ENCODE measurements at places on chromosomes 7 and 10.

DNA sequence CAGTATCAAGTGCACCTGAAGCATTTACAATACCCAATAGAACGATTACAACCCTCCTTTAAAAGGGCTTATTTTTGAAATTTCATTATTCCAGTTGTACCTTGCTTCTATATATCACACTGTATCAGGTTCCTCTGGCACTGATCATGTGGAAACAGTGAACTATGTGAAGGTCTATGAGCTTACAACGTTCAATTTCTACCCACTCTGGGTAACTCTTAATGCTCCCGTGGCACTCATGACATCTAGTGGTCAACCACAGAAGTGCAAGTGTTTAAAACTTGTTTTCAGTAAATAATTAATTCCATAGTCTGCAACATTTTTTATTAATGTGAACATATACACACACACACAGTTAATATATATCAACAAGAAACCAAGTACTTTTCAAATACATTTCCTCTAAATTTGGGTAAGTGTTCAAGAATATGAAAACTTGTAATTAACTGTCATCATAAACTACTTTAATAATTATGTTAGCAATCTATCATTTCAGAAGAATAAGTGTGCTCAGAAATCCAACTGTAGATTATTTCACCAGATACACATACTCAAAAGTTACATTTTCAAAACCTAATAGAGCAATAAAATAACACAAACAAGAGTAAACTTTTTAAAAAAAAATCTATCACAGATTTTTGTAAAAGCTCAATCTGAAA, 61.0 kb downstream of the MPP7 start:
- DNase-seq = no peak

DNA sequence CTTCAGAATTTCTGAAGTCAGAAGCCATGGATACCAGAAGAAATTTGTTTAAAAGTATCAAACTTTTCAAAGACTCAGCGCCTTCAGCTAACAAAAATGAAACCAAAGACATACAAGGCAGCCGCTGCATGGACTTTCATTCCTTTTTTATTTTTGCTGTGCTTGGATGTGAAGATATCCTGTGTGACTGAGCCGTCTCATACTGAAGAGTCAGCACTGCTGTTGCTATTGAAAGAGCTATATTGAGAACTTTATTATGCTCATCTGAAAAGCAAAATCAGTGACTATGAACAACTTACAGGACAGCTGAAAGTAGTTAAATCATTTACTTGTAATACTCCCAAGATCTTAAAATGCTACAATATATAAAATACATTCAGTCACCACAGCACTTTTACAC, 809.2 kb downstream of the NXPH1 start:
- DNase-seq = no peak

DNA sequence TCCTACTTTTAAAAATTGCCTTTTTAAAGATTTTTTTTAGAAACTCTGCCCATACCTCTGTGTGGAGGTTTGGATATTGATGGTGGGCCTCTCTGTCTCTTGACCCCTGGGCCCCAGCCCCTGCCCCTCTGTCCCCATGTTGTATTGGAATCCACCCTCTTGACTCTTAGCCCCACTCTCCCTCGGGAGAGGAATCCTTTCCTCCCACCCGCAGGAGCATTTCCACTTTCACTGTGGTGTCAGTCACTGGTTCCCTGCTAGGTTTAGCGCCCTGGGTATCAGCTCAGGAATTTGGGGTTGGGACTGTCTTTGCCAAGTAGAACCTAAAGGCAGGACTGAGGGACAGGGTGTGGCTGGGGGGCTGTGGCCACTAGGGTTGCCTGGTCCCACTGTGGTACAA, 10.1 kb downstream of the PFKFB3 start:
- no peak for DNase-seq

DNA sequence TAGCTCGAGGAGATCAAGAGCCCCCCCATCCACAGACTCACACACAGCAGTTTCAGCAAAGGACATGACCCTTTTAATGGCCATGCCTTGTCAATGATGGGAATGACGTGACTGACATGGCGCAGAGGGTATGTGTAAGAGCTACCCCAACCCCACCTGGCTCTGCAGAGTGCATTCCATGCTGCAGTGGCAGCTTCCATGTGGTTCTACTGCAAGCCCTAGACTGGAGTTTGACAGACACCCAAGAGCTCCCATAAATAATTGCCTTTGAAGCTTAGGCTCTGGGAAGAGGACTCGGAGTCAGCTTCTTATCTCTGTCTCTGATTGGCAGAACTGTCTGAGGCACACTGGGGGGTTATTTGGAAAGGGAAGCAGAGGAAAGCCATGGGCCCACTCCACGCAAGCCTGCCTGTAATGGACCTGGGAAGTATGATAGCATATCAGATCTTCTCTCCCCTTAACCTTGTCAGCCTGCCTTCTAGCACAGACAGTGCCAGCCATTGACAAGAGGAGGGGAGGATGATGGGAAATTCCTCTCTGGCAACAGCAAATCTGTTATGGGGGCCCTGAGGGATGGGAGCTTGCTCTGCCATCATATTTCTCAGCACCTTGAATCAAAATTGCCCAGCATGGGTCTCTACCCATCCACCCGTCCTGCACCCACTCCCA, 478.5 kb upstream of the PODXL start:
- no peak for DNase-seq

DNA sequence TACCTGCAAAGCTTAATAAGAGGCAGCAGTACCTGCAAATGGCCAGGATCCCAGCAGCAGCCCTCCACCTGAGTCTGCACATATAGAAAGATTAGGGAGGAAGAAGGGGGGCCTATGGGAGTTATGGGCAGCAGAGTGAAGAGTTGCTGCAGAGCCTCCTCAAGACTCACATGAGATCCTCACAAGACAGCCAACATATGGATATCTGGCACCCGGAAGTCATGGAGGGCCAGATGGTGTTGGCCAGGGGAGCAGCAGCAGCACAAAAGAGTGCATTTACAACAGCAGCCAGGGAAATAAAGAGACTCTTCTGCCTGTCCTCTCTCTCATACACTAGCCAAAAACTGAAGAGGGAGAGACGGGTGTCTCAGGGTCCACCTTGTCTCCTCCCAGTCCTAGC, 4.0 kb upstream of the TAS2R40 start:
- no peak for DNase-seq

- DNase-seq = no peak
Measured at GRCh38 chr10:95346715-95347401, 56.1 kb upstream of the PDLIM1 start.

DNA sequence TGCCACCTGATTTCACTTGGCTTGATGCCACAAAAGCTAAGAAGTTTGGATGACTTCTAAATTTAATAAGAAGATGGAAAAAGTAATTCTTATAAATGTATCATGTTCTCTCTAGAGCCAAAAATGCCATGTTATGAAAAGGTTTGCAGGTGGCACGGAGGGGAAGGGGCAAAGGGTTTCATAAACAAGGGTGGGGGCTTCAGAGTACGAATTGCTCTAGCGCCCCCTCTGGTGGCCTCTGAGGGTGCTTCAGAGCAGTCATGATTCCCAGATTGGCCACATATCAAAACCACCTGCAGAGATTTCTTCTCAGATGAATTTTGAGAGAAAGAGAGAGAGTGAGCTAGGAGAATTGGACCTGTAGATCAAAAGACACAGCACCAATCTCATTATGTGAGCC, 208.6 kb upstream of the YAE1 start:
- no peak for DNase-seq

- peak; percentile 81 for DNase-seq
Measured at GRCh38 chr7:1455241-1455939, 3.9 kb downstream of the MICALL2 start.

DNA sequence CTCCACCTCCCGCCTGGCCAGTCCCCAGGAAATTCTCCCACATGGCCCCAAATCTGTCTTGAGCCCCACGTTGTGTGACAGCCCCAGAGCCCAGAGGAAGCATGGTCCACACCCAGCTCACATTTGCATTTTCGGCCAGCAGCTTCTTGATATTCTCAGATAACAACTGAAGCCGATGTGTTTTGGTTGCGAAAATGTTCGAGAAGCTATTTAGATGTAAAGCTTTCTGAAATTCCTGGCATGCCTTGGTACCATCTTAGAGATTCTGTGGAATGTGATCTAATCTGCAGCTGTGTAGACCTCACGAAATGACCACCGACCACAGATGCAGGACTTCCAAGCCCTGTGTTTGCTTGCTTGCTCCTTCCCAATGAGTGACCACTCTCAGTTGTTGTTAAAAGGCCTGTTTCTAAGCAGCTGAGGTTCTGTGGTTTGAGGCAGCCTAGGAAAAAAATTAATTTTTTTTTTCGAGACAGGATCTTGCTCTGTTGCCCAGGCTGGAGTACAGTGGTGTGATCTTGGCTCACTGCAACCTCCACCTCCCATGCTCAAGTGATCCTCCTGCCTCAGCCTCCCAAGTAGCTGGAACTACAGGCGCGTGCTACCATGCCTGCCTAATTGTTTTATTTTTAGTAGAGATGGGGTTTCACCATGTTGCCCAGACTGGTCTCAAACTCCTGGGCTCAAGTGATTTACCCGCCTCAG, 8.8 kb downstream of the SLC4A2 start:
- DNase-seq = no peak

GRCh38 chr7:149569025-149569725, 71.6 kb upstream of the ZNF746 start:
- DNase-seq = no peak

- no peak for DNase-seq
Measured at GRCh38 chr10:85615556-85615955, 751.0 kb downstream of the GRID1 start.

GRCh38 chr10:72414642-72415041, 59.9 kb upstream of the DNAJB12 start:
- DNase-seq = no peak

DNA sequence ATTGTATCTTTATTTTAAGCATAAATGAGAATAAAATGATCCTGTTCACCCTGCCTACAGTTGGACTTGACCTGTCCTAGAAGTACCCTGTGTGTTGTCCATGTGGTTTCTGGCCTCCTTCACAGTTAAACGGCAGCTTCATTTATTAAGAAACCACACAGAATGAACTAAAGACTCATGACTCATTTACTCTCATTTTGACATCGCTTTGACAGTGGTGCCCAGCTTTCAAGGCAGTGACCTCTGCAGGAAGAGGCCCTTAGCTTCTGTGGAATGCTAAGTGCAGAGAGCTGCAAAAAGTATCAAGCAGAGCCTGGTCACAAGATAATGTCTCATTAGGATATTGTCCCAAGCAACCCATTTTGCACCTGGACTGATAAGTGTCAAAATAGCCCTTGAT, 93.4 kb downstream of the AVL9 start:
- no peak for DNase-seq

- DNase-seq = no peak
Measured at GRCh38 chr10:36111676-36112075, 469.6 kb upstream of the FZD8 start.

- no peak for DNase-seq
Measured at GRCh38 chr7:136150311-136150710, 173.2 kb upstream of the MTPN start.

DNA sequence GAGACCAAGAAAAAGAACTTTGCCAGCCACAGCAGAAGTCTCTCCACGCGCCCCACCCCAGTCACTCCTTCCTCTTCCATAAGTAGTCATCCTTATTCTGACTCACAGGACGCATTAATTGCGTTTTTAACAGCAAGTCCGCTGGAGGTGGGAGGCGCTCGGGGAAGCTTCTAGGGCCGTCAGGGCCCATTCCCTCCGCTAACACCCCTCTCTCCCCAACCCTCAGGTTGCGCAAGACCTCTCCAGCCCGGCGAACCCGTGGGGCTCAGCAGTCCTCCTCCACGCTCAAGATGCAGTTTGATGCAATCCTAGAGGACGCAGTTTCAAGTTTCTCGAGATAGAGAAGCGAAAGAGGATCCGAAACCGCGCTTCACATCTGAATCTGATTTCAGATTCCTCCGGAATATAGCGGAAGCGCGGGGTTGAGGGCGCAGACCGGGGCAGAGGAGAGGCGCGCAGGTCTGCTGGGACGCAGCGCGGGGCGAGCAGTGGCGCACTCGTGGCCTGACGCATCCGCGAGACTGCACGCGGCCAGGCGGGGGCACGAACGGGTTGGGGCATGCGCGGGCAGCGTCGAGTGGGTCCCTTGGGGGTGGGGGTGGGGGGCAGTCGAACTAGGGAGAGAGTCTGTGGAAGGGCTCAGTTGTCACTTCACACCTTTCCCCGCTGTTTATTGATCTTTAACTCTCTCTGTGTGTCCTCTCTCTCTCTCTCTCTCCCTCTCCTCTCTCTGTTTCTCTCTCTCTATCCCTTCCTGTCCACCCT, 37.8 kb upstream of the PSAP start:
- no peak for DNase-seq

GRCh38 chr7:42469341-42469740, 232.3 kb upstream of the GLI3 start:
- peak; percentile 21 for DNase-seq

GRCh38 chr10:132350946-132351345, 19.0 kb downstream of the LRRC27 start:
- DNase-seq = no peak

Data from NCI-H2029 treated with DMSO at 0.1 percent for 48 hours (cell line).